Esophagus squamous epithelium (tissue), 5 donors: ENCODE measurements at places on chromosomes 16 and 17.

DNA sequence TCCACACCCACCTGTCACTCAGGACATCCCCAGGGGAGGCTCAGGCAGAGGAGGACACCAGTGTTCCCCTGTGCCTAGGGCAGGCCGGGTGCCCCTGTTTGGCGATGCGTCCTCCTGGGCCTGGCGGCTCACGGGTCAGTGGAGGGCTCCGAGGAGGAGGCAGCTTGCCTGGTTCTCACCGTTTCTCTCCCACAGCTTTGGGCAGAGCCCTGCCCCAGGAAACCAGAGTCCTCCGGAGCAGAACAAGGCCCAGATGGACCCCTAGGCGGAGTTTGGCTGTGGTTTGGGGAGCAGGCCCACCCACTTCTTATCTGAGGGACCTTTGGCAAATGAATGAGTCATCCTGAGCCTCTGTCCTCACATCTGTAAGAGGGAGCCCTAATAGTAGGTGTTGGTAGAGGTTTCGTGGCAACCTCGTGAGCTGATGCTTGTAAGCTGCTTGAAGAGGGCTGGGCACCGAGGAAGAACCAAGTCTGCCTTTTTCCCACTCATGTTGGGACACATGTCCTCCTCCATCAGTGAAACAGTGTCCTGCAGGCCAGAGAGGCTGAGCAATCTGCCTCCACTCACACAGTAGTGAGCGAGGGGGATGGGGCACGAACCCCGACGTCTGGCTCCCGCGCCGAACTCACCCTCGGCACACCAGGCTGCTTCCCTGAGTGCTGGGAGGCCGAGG, 247.0 kb upstream of the CIBAR2 start:
- no peak for DNase-seq

GRCh38 chr17:21146362-21147015, 19.7 kb downstream of the DHRS7B start:
- no peak for DNase-seq

DNA sequence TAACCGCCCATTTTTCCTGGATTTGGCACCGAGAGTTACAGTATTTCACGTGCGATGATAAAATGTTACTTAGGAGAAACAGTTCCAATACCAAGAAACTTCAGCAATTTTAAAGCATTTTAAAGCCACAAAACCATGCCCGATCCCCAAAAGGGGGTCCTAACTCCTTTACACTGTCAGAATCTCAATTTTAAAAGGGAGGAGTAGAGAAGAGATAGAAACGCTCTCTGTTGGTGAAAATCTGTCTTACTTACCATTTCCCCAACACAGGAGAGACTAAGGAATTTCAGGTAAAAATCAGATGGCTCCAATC, 526 bp upstream of the RNASEK start:
- DNase-seq = no peak

GRCh38 chr17:69760562-69760961, 314.5 kb upstream of the KCNJ16 start:
- no peak for DNase-seq

DNA sequence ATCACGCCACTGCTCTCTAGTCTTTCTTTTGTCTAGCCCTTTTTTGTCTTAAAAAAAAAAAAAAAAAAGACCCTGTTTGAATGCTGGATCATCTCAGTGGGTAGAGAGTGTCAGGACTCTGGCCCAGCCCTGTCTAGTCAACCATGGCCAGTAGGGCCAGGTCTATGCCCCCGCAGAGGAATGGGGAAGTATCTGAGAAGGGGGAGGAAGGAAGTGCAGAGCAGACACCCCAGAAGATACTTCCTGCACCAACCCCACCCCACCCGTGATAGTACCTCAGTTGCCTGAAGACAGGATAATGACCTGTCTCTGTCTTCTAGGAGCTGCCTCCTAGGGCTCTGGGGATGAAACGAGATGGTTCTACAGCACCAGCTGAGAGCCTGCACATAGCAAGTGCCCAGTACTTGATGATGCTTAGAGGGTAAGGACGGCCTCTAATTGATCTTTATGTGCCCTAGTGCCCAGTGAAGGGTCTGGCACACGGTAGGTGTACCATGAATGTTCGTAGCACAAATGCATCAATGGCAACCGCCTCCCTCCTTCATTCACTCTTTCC, 55.4 kb downstream of the ABAT start:
- DNase-seq = no peak

DNA sequence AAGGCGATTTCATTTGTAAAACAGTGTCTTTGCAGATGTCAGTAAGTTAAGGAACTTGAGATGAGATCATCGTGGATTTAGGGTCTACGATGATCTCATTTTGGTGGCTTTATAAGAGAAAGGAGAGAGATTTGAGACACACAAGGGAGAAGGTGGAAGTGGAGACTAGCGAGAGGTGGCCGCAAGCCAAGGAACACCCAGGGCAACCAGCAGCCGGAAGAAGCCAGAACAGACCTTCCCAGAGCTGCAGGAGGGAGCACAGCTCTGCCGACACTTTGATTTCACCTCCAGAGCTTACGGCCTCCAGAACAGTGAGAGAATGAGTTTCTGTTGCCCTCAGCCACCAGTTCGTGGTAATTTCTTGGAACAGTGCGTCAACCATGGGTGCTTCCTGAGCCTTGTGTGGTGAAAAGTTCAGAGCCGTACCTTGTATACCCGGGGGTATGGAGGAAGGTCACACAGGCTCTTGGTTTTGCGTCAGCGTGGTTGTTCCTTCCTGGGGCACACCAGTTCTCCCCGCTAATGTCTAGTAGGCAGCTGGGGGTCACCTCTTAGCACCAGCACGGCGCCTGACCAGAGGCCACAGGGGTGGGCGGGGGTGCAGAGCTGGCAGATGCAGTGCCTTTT, 12.9 kb upstream of the SEC14L1 start:
- no peak for DNase-seq

DNA sequence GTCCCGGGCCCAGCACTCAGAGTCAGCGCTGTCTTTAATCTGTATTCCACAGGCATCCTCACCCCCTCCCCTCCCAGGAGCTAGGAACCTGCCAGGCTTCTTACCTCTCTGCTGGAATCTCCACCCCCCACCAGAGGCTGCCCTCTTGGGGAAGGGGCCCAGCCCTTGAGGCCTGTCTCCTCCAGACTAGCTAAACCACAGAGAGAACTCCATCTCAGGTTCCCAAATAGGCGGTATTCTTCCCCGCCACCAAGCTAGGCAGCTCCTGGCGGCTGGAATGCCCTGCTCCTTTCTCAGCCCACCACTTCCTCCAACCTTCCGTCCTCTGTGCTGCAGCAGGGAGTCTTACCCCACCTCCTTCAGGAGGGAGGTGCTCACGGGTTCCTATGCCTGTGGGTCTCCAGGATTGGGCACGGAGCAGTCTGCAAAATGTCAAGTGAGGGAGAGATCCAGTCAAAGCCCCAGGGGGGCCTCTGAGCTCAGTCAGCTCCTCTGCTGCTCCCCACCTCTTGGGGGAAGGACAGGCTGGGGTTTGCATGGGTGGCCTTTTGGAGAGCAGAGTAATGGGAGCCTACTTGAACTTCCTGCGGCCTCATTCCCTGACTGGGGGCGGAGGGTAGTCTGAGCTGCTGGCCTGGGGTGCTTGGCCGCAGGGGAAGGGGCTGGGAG, 55.7 kb downstream of the SREBF1 start:
- DNase-seq = no peak

DNA sequence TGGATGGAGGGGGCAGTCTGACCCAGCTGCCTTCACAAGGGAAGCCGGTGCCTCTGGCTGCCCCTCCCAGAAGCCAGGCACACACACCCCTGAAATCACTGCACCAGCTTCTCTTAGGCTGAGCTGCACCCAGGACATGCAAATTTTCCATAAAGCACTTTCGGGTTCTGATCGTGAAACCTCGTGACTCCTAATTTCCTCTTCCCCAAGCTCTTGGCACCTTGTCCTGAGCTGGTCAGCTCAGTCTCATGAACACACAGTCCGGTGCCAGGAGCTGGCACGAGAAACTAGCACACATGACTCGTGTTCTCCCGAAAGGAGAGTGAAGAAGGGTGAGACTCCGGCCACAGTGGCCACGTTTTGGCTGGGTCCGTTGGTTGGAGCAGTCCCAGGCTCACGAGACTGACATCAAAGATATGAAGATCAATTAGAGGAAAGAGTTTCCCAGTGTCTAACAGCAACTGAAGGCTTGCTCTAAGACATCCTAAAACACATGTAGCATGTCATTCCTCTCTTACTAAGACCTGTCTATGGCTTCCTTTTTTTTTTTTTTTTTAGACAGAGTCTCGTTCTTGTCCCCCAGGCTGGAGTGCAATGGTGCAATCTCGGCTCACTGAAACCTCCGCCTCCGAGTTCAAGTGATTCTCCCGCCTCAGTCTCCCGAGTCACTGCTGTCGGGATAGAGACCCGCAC, 9.2 kb upstream of the ABR start:
- DNase-seq = no peak

DNA sequence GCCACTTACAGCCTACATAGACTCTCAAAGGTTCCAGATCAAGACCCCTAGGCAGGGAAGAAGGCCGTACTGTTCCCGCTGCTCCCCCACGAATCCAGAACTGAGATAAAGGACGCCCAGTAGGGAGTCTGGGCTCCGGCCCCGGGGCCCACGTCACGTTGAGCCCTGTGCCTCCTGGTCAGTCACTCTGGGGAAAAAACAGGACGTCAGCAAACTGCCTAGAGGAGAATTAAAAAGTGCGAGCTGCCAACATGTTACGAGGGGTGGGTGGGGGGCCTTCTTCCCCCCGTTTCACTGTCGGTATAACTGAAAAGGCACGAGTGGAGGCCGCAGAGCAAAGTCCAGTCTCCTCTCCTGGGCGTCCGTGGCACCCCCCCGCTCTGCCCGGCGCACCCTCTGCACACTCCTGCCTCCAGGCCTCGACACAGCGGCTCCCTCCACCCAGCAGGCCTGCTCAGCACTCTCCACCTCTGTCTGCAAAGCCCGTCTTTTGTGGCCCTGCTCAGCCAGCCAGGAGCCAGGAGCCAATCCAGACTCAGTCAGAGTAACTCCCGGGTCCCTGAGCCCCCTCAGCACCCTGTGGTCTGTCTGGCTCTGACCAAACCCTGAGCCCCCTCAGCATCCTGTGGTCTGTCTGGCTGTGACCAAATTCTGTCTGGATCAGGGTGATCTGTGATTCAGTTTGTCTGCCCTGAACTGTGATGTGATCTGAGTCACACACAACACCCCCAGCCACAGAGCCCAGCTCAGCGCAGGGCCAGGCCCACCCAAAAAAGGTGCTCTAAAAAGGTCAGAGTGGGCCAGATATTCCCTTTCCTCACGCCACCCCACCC, 6.2 kb downstream of the ITGAE start:
- no peak for DNase-seq

- no peak for DNase-seq
Observed at GRCh38 chr17:386141-386876, 33.7 kb upstream of the RPH3AL start.

GRCh38 chr17:73340093-73340596, 28.3 kb upstream of the CDC42EP4 start:
- no peak for DNase-seq

DNA sequence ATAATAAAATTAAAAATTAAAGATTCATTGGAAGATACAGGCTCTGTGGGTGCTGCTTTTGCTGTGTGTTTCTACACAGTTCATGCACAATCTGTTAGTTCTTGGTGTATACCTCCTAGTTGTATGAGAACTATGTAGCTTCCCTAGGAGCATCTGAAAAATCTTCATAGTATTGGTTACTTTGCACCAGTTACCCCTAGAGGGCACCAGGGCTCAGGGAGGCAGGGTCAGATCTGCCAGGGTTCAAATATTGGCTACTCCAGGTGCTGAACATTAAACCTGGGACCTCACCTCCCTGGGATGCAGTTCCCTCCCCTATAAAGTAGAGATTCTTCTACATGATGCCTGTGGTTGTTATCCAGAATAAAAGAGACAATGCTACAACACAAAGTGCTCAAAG, 583.0 kb upstream of the CDH11 start:
- DNase-seq = no peak

GRCh38 chr17:10033449-10033848, 128.4 kb upstream of the RCVRN start:
- DNase-seq = no peak

- no peak for DNase-seq
Observed at GRCh38 chr16:49836668-49837067, 19.2 kb downstream of the ZNF423 start.

- no peak for DNase-seq
Observed at GRCh38 chr16:88768071-88768783, 16.8 kb downstream of the PIEZO1 start.

- DNase-seq = no peak
Observed at GRCh38 chr16:87278191-87279093, 38.8 kb downstream of the C16orf95 start.

GRCh38 chr17:233473-233941, 52.1 kb upstream of the DOC2B start:
- no peak for DNase-seq

DNA sequence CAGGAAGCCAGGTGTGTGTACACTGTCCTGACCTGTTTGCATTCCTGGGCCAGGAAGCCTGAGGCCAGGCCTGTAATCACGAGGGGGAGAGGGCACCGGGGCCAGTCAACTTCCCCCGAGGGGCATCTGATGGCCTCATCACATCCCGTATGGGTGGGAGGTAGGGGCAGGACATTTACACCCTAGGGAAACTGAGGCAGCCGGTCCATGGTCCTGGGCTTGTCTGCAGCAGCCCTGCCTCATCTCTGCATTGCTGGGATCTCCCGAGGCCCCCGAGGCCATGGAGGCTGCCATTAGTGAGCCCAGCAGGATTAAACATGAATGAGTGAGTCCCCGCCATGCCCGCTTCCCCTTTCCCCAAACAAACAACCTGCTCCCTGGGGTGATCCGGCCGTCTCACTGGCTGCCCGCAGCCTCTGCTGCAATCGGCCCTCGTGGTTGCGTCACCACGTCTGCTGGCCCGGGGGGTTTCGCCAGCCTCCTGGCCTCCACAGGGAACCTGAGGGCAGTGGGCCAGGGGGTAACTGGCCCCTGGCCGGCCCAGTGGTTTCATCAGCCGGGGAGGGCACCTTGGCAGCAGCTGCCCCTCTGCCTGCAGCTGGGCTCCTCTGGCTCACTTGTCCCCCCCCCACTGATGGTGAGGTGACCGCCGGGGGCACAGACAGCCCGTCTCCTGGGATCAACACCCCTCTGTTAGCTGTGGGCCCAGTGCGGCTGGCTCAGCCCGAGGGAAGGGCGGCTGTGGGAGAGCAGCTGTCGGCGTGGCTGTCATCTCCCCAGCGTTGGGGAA, 88.3 kb upstream of the GSE1 start:
- no peak for DNase-seq
